ENCODE measurements at places on chromosomes 1 and 21. TPM values are rescaled to one million over a fixed set of nuclear protein-coding genes. Genes with fewer than 3 reads are reported as not detected.

Gene COL16A1
- total RNA-seq: 0.80 TPM

Gene DNAJC28
- total RNA-seq: 2.4 TPM

Gene S100A1
- not detected for total RNA-seq

Gene ACAP3
- total RNA-seq: 111 TPM

DNA sequence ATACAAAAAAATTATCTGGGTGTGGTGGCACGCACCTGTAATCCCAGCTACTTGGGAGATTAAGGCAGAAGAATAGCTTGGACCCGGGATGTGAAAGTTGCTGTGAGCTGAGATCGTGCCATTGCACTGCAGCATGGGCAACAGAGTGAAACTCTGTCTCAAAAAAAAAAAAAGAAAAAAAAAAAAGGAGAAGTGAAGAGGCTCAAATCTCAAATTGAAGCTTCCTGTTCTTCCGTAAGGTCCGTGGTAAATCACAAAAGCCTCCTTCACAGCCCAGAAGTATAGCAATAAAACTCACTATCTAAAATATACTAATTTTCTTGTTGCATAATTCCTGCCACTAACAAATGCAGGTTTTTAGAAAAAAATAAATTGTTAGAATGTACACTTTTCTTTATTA is 498.2 kb upstream of the BRINP3 start:
- DNase-seq: no peak

DNA sequence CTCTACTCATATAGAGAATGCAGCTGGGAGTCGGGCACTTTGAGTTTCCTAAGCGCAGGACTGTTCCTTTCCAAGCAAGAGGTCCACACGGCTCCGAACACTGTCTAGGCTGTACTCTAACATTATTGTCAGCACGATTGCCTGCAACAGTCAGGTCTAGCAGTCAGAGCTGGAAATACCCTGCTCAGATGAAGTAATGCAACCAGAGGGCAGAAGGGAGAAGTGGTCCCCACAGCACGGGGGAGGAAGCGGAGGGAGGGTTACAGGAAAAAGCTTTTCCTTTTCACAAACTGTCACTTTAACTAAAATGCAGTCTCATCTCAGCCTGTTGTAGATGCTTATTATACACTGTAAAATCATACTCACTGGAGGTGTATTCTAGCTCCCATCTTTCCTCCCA is 98.9 kb upstream of the SLC44A3 start:
- no peak for DNase-seq

DNA sequence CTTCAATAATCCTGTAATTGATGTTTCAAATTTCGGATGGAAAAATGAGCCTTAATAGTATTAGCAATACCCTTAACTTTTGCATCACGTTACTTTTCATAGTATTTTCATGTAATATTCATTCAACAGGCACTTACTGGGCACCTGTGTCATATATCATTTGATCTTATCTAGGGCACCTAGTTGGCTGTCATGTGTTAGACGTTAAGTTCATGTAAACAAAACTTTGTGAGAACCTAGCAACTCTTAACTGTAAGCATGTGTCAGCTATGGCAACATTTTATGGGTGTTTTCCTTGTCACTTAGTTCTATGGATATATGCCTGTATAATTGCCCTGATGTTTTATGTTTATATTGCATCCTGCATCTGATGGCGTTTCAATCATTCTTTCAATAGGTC is 777 bp downstream of the LAMC2 start:
- DNase-seq: no peak

- DNase-seq: no peak
These were observed 13.3 kb downstream of the TGFBR3 start for GRCh38 chr1:91872559-91873081.

- DNase-seq: no peak
These were observed 32.0 kb upstream of the TDRD10 start for GRCh38 chr1:154469844-154470560.

- no peak for DNase-seq
These were observed 1789.9 kb downstream of the MRPL39 start for GRCh38 chr21:23817337-23817736.

GRCh38 chr1:7657287-7658016 is 113.6 kb upstream of the VAMP3 start:
- no peak for DNase-seq

- no peak for DNase-seq
These were observed 46.4 kb downstream of the PKNOX1 start for GRCh38 chr21:43020771-43021170.
